CD4-positive, alpha-beta T cell treated with Interleukin-4 for 1 hour (primary cell): ENCODE measurements at places on chromosomes 11 and 22.
A peak's percentile ranks its signal among the peaks of the same experiment; 100 is the strongest.

- no peak for DNase-seq
Measured at GRCh38 chr22:36360871-36361383, 26.8 kb downstream of the MYH9 start.

DNA sequence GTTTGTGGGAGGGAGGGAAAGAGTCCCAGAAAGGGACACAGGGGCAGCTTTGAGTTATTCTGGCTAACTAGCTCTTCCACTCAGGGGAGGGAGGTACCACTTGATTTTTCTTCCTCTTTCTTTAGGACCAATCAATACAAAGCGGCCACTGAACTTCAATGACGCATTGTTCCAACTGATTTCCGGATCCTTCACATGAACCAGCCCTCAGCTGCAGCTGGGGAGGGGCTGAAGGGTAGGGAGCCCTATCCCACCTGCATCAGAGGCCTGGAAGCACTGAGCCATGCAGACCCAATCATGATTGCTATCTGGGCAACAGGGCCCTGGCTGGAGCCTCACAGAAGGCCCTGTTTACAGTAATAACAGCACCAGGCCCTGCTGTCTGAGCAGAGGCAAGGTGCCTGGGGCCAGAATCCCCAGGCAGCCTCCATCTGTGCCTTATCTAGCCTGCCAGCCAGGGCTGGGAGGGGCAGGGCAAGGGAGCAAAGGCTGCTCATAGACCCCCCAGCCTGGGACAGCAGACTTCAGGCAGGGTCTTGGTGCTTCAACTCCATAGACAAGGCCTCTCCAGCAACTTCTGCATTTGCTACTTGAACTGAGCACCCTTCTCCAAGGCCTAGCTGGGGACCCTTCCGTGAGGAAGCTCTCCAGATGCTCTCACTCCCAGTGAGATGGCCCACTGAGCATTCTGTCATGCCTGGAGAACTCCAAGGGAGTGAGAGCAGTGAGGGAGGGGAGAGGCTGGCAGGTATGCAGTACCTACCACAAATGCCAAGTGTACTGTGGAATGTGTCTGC lies 22.5 kb downstream of the CLPB start:
- DNase-seq = peak; percentile 16

DNA sequence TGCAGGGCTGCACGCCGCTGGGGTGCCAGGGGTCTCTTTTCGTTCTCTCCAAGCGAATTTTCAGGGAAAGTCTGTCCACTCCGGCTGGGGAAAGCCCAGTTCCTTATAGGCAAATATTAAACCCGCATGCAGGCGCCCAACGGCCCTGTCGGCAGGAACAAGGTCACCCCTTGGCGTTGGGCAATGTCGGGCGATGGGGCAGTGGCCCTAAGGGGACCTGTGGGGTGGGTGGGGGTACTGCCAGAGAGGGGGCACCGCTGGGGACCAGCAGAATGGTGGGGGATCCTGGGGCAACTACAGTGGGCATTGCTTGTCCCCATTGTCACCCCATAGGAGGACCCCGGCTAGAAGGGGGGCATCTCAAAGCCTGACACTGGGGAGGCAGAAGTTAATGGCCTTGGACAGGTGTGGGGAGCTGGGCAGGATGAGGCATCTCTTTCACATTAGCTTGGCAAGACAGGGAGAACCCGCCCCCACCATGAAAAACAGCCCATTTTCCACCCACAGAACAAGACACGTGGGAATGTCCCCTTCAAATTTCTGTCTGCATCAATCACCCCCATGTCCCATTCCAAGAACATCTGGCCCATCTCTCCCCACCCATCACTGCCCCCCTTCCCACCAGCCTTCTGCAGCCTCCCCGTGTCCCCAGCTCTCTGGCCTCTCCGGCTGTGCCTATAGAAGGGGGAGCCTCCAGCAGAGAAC lies 5.5 kb upstream of the IGF2 start:
- no peak for DNase-seq

- DNase-seq = no peak
Measured at GRCh38 chr11:28400331-28401100, 292.3 kb downstream of the METTL15 start.

DNA sequence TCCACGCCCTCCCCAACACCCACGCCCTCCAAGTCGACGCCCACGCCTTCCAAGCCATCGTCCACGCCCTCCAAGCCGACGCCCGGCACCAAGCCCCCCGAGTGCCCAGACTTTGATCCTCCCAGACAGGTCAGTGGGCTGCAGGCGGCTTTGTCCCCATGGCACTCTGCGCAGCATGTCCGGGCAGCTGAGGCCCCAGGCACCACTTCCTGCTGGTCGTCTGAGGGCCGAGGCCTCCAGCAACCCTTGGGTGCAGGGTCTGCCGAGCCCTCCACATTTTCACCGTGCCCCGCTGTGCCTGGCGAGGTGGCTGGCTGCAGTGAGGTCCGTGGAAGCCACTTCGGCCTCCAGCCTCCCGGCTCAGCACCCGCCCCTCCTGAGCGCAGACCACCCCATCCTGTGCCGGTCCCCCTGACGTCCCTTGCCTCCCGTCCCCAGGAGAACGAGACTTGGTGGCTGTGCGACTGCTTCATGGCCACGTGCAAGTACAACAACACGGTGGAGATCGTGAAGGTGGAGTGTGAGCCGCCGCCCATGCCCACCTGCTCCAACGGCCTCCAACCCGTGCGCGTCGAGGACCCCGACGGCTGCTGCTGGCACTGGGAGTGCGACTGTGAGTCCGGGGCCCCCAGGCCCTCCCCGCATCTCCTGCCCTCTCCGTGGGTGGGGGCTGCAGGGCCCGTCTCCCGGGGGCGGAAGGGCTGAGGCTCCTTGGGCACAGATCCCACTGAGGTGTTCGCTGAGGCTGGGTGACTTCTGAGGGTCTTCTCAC lies 26.8 kb downstream of the MUC2 start:
- DNase-seq = no peak

DNA sequence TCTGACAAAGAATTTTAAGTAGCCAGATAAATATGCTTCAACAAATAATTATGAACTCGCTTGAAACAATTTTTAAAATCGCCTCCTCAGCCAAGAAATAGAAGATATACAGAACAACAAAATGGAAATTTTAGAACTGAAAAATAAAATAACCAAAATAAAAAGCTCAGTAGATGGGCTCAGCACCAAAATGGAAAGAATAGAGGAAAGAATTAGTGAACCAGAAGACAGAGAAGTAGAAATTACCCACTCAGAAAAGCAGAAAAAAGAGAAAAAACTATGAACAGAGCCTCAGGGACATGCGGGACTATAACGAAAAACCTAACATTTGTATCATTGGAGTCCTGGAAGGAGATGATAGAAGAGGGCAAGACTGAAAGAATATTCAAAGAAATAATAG lies 7.4 kb downstream of the COMMD9 start:
- no peak for DNase-seq

- no peak for DNase-seq
Measured at GRCh38 chr22:24046024-24046423, 34.9 kb downstream of the CABIN1 start.

GRCh38 chr11:131595797-131596196 lies 225.4 kb downstream of the NTM start:
- DNase-seq = no peak

DNA sequence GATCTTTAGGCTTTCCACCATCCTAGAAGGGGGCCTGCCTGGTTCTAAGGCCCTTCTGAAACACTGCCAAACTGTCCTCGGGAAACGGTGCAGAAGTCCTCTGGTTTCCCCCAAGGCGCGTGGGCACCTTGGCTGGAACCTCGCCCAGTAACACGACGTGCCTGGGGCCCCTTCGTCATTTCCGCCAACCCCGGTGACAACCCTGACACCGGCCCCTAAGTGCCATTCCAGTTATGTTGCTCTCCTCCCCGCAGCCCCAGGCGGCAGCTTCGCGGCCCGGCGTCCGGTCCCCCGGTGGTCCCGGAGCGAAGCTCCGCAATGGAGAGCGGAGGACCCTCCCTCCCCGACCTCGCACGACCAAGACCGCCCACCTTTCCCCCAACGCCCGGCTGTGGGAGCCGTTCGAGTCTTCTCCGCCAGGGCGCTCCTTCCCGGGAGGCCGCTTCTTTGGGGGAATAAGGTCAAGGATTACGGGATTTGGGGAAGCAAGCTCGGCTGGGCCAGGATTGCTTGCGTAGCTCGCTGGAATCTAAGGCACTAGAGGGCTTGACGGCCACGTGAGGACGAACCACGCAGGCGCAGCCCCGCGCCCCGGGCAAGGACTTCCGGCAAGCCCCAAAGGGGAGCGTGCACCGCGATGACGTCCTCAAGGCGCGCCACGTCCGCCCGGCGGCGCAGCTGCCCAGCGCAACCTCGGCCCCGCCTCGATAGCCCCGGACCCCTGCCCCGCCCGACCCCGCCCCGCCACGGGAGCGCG lies 626 bp downstream of the RNH1 start:
- peak; percentile 96 for DNase-seq

- DNase-seq = no peak
Measured at GRCh38 chr11:14607713-14608112, 35.9 kb upstream of the PDE3B start.

- DNase-seq = no peak
Measured at GRCh38 chr11:63779039-63779438, 10.5 kb upstream of the ZFTA start.

- peak; percentile 65 for DNase-seq
Measured at GRCh38 chr11:65776196-65776595, 4.6 kb downstream of the AP5B1 start.

- DNase-seq = no peak
Measured at GRCh38 chr22:28736301-28737155, 5.1 kb downstream of the CHEK2 start.

GRCh38 chr11:34487430-34487829 lies 26.2 kb downstream of the ELF5 start:
- DNase-seq = no peak

DNA sequence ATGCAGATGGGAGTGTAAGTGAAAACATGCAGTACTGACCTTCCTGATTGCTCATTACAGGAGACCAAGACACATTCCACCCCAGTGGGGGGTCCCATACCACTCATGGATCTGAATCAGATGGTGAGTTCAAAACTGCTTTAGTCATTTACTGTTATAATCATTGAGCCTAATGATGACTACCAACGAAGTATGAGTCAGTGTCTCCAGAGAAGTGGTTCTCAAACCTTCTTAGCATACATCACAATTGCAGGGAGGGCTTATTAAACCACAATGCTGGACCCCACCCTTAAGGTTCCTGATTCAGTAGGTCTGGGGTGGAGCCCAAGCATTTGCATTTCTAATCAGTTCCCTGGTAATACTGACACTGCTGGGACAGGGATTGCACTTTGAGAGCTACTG lies 75.8 kb downstream of the CD44 start:
- DNase-seq = peak; percentile 61

DNA sequence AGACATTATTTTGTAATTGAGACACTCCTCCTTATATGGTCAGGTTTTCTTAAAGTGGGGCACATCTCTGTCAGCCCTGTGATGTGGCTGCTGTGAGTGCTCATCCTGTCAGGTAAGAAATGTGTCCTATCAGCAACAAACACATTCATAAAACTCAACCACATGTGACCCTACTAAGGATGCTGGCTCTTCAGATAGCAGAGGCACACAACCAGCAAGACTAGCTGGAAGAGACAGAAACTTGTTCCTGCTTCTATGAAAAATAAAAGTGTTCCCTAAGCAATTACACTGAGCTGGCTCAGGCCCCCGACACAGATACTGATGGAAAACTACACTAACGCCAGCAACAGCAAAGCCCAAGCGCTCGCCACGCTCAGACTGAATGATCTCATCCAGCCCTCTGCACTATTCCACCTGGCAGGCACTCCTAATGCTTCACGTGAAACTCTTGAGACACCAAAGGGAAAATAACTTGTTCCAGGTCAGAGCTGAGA lies 49.8 kb upstream of the CYP2D6 start:
- DNase-seq = peak; percentile 80
